Memory B cell (primary cell): ENCODE measurements at places on chromosomes 2 and 18.

DNA sequence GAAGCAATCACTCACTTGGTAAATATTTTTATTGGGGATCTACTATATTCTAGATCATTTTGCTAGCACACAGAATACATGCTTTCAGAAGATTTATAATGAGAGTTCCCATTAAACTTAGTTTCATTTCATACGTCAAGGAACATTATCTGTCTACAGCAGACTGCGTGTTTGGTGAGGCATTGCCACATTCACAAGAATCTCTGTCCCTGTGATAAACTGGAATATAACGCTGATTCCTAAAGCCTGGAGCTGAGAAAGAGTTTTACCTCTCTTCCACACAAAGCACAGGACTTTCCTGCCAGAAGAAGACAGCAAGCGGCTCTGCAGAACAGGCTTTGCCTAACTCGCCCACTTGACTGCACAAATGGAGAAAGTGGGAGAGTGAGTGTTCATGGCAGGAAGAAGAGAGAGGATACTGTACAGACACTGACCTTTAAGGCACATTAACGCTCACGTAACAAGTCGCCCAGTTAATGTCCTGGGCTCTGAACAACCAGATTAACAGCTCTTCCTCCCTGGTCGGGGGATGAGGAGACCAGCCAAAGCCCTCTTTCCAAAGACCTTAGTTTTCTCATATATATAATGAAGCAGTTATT lies 356.2 kb downstream of the GPD2 start:
- DNase-seq = no peak

- no peak for DNase-seq
Observed at GRCh38 chr2:23427976-23428375, 43.0 kb downstream of the KLHL29 start.

DNA sequence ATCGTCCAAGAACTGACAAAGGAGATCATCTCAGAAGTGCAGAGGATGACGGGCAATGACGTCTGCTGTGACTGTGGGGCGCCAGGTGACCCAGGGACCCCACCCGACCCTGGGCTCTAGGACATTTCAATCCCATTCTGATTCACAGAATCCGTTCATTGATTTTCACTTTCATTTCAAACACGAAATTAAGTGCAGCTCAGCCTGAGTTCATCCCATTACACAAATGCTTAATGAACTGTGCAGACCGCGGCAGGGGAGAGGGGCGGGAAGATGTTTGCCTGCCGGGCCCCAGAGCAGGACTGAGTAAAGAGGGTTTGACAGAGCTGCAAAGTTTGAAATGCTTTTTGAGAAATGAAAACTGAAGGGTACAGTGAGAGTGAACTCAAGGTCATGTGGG lies 67.1 kb downstream of the ITGB1BP1 start:
- DNase-seq = no peak

DNA sequence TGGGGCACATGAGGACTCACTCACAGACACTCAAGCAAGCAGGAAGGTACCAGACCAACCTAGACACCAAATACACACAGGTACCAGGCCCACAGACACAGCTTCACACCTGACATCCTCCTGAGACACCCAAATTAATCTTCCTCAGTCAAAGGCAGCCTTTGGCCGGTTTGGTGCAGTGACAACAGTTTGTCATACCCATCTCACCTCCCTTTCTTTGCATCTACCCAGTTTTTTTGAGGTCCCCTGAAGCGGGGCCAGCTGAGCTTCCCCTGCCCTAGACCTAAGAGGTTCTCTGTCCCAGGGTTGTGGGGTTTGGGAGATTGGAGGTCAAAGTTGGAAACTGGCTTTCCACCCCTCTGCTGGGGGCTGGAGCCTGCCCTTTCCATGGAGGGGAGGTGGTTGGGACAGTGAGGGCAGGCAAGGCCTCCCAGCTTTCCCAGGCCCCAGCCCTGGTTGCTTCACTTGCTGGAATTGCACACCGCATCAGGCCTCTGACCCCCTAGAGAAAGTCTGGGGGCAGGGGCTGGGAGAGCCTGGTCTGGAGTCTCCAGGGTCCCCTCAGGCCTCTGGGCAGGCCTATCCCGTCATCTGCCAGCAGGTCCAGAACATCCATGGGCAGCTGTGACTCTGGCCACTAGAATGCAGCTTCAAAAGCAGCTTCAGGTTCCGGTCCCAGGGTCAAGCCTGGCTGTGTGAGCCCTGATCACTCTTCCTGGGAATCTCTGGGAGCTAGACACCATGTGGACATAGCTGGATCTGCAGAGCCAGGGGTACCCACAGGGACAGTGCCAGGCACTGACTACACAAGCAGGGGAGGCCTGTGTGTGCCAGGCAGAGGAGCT lies 12.5 kb upstream of the TEX261 start:
- no peak for DNase-seq

- DNase-seq = no peak
Observed at GRCh38 chr2:47269316-47270232, 114.5 kb upstream of the STPG4 start.

- no peak for DNase-seq
Observed at GRCh38 chr2:9714630-9715214, 83.9 kb upstream of the YWHAQ start.

- DNase-seq = no peak
Observed at GRCh38 chr2:23019476-23019875, 365.5 kb upstream of the KLHL29 start.

GRCh38 chr2:160343404-160343803 lies 143.3 kb upstream of the ITGB6 start:
- no peak for DNase-seq

GRCh38 chr18:74905247-74905646 lies 303.7 kb downstream of the PTGR3 start:
- no peak for DNase-seq

GRCh38 chr18:63282793-63283192 lies 36.8 kb downstream of the BCL2 start:
- DNase-seq = no peak

- no peak for DNase-seq
Observed at GRCh38 chr2:134815741-134816140, 22.7 kb upstream of the ACMSD start.

- DNase-seq = no peak
Observed at GRCh38 chr18:48072428-48073204, 142.2 kb upstream of the SMAD2 start.

DNA sequence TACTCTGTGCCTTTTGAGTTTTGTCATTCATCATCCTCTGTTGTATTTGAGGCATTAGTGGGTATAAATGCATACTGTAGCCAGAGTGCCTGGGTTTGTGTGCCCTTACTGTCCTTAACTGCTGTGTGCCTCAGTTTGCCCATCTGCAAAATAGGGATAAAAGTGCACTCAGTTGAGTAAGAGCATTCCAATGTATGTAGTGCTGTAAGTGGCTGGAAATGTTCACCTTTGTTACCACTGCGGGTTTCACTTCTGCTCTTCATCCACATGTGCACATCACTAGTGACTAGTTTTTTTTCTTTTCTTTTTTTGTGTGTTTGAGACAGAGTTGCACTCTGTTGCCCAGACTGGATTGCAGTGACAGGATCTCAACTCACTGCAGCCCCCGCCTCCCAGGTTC lies 39.9 kb downstream of the PLEKHB2 start:
- no peak for DNase-seq

- no peak for DNase-seq
Observed at GRCh38 chr2:135831180-135831812, 5.7 kb downstream of the LCT start.

- no peak for DNase-seq
Observed at GRCh38 chr2:190202604-190203003, 117.0 kb downstream of the HIBCH start.

- no peak for DNase-seq
Observed at GRCh38 chr18:24657444-24657842, 197.0 kb downstream of the HRH4 start.

GRCh38 chr2:56184500-56185011 lies 766 bp downstream of the CCDC85A start:
- no peak for DNase-seq

DNA sequence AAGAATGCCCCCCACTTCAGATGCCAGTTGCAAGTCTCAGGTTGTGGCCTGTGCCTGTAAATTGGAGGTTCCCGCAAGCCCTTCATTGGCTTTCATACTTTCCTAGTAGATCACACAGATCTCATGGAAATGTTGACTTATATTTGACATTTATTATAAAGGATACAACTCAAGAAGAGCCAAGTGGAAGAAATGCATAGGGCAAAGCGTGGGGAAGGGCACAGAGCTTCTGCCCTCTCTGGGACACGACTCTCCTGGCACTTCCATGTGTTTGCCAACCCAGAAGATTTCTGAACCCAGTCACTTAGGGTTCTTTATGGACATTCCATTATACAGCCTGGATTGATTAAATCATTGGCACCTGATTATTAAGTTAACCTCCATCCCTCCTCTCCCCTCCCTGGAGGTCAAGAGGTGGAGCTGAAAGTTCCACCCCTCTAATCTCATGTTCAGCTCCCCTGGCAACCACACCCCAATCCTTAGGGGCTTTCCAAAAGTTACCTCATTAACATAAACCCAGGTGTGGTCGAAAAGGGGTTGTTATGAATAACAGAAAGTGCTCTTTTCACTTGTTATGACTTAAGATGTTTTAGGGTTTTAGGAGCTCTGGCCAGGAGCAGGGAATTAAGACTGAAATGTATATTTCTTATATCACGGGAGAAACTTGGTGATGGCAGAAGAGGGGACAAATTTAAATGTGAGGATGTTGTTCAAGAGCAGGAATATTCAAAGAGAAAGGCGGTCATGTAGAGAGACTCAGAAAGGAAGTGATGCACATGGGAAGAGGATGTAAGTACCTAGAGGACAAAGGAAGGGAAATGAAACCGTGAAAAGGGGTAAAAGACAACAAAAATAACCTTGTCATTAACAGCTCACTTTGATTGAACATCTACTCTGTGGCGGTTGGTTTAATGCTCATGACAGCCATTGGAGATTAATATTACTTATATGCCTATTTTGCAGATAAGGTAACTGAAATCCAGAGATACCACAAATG lies 31.8 kb downstream of the SP100 start:
- peak; percentile 75 for DNase-seq

GRCh38 chr2:172457536-172457935 lies 30.1 kb downstream of the ITGA6 start:
- DNase-seq = no peak

DNA sequence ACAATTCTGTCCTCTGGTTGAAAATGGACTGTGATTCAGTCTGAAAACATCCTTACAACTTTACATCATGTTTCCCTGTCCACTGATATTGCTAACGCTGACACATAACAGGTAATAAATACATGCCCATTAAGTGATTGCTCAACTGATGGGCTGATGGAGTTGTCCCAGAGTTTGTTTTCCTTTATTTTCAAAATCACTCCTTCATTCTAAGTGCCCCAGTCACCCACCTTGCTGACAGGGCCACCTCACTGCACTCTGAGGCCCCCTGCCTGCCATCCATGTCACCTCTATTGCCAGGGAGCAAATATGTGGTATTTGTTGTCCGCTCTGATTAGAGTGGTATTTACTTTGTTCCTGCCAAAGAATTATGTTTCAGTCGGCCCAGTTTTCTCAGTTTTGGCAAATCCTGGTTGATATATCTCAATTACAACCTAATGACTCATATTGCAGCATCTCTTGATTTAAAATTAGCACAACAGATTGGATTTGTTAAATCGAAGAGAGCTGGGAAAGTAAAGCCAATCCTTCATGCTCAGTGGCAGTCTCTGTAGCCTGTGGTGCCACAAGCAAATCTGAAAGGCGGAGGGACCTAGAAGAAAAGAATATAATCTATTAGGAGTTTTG lies 105.1 kb downstream of the RDH14 start:
- no peak for DNase-seq

DNA sequence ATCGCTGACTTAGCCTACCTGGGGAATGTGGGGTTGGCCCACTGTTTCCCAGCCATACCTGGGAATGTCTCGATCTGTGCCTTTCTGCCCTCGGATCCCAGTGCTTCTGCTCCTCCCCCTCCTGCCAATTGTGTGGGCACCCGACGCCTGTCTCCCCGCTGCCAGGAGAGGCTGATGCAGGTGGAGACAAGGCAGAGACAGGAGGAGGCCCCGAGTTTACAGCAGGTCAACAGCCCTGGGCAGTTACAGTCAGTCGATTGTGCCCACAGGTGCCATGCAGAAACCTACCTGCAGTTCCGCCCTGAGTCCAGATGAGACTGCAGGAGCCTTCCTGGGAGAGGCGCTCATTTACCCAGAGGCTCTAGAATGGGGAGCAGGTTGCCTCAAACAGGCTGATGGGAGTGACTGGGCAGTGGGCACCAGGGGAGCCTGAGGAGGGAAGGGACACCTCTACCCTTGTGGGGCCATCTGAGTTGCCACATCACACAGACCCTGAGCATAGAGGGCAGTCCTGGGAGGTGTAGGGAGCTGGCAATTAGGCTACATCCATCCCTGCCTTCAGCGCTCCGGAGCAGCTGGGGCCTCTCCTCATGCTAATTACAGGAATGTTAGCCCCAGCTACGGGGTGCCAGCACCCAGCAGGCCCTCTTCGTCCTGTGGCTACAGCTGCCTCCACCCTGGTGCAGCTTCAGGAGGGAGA lies 300.1 kb downstream of the NDUFA10 start:
- DNase-seq = no peak

DNA sequence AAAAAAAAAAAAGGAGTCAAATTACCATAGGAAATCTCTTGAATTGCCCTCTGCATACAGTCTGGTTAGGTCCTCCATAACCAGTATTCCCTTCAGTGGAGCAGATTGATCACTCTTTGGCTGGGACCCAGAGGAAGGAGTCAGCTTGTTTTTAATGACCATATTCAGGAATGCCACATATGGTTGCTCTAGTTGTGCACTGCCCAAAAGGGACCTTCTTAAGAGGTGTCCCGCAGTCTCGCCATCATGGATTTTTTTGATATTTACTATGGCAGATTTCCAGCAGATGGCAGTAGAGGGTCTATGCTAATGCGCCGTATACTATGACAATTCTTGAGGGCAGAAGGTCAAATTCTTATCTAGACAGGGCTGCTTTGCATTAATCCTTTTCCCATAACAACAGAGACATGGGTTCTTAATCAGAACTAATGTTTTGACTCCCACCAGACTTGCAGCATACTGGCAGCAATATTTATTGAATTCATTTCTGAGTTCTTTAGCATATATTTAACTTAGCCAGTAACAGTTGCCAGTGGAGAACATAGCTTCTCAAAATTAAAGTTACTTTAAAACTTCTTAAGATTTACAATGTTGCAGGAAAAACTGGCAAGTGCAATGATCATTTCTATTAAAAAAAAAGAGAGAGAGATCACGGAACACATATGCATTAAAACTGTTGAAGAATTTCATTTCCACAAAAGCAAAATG lies 31.8 kb upstream of the INPP4A start:
- DNase-seq = peak; percentile 70
